Activated B cell treated with CpG ODN at 0.5 μM for 24 hours (primary cell): ENCODE measurements at places on chromosomes 4 and X. TPM values are rescaled to one million over a fixed set of nuclear protein-coding genes. Genes with fewer than 3 reads are reported as not detected.

CFAP99 gene
- total RNA-seq: not detected in 2 replicates

- H3K27ac ChIP-seq: no peak overlapping the region
- H3K36me3 ChIP-seq: no peaks in the 10 kb centered on the region
- H3K27me3 ChIP-seq: peaks cover 7% of the 10 kb centered on the region
- H3K4me3 ChIP-seq: no peak overlapping the region
Measured at GRCh38 chr4:100299046-100299840, 109.0 kb upstream of the DDIT4L start.

GRCh38 chr4:2082118-2082517 lies 23.0 kb downstream of the NAT8L start:
- DNase-seq: no peak
- H3K36me3 ChIP-seq: no peaks in the 10 kb centered on the region
- H3K27ac ChIP-seq: no peak overlapping the region
- H3K4me3 ChIP-seq: no peak overlapping the region
- no peaks in the 10 kb centered on the region for H3K4me1 ChIP-seq

GRCh38 chr4:87365348-87365747 lies 25.6 kb downstream of the HSD17B11 start:
- H3K36me3 ChIP-seq: peaks cover 76% of the 10 kb centered on the region
- H3K4me3 ChIP-seq: no peak overlapping the region
- DNase-seq: no peak
- no peak overlapping the region for H3K27ac ChIP-seq

DNA sequence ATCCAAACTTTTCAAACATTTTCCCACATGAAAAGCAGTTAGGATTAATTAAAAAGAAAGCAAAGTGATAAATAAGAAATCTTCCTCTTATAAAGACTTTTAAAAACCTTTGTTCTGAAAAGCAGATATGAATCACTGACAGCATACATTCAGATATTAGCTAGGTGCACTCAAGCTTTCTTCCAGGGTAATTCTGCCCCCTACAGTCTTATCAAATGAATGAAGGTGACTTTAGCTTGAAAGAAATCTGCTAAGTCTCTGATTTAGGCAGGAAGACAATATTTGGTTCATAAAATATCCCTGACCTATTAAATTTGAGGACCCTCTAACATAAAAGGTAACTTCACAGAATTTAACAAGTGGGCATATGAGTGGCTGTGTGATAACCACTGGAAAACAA lies 209.1 kb upstream of the FAM47A start:
- H3K36me3 ChIP-seq: no peaks in the 10 kb centered on the region
- no peaks in the 10 kb centered on the region for H3K27me3 ChIP-seq
- H3K4me3 ChIP-seq: no peak overlapping the region
- no peak overlapping the region for H3K27ac ChIP-seq
